ENCODE measurements at places on chromosomes 1 and 21.
A peak's percentile ranks its signal among the peaks of the same experiment; 100 is the strongest.

DNA sequence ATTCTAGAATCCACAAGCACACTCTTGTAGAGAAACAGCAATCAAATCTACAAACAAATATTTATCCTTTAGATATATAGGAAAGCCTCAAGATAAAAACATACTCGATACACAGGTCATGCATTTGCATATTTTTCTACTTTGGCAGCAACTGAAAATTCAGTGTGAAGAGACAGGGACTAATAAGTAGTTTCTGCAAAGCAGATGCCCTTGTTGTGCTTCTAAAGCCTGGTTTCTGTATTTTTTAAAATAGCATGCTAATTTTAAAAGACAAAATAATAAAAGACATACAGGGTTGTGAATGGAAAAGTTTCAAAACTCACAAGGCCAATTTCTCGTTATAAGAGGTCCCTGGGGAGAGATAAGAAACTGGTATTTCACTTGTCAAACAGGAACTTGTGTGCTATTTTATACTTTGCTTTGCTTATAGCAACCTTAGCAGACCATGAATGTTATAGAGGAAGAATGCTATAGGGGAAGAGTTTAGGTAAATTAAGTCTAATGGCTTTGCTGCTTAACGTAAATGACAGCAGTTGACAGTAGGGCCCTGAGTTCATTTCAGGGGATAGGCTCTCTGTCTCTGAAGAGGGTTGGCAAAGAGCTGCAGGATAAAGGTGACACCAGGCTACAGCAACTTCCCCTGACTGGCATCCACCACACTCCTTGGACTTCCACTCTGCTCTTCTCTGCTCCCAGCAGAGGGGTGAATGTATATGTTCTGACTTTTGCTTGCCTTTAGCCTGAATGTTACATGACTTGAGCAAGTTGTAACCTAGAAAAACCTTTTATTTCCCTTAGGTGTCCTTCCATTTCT lies 9.4 kb upstream of the RGS13 start:
- no peak for DNase-seq

- DNase-seq = no peak
Observed at GRCh38 chr1:200962631-200963030, 60.9 kb downstream of the KIF21B start.

GRCh38 chr1:91604632-91605031 lies 104.0 kb downstream of the CDC7 start:
- DNase-seq = no peak

DNA sequence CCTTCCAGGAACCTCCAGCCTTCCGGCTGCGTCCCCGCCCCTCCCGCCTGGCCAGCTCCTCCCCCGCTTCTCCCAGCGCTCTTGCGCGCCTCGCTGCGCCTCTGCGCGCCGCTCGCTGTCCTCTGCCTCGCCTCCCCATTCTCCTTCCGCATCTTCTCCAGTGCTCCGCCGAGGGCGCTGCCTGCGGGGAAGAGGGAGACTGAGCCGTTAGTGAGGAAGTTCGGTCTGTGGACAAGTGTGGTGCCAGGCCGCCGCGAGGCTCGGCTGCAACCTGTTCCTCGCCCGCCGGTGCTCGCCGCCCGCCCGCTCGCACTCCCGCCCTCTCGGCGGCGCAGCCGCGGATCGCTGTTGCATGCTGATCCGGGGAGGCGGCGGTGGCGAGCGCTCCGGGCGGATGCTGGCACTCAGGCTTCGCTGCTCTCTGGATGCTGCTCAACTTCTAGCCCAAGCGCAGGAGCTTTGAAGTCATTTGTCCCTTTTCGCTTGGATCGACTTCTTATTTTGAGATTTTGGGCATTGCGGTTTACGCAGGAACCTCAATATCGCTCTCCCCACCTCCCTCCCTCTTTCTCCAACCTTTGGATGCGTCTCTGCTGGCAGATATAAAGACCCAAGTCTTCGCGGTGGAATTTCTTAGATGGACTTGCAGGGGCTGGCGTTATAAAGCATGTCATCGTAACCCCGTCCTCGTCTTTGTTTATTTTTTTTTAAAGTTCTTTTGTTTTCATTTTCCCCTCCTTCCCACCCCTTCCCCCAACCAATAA lies 614 bp upstream of the CACNA1E start:
- DNase-seq = no peak

- DNase-seq = no peak
Observed at GRCh38 chr1:8184301-8184700, 133.6 kb upstream of the SLC45A1 start.

DNA sequence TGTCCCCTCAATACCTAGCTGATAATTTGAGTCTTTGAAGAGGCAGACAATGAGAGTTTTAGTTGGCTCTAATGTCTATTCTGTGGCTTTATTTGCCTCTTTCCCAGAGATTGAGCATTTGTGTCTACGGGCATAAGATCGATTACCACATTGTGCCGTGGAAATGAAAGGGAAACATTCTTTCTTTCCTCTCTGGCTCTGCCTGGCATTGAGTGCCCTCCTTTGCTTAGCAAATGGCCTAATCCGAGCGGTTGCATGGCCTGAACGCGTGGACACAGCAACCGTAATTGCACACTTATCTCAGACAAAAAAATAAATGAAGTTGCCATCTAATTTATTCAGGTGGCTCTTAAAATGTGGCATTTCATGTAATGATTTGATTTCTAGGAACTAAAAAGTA lies 247.9 kb downstream of the ADGRL2 start:
- no peak for DNase-seq

DNA sequence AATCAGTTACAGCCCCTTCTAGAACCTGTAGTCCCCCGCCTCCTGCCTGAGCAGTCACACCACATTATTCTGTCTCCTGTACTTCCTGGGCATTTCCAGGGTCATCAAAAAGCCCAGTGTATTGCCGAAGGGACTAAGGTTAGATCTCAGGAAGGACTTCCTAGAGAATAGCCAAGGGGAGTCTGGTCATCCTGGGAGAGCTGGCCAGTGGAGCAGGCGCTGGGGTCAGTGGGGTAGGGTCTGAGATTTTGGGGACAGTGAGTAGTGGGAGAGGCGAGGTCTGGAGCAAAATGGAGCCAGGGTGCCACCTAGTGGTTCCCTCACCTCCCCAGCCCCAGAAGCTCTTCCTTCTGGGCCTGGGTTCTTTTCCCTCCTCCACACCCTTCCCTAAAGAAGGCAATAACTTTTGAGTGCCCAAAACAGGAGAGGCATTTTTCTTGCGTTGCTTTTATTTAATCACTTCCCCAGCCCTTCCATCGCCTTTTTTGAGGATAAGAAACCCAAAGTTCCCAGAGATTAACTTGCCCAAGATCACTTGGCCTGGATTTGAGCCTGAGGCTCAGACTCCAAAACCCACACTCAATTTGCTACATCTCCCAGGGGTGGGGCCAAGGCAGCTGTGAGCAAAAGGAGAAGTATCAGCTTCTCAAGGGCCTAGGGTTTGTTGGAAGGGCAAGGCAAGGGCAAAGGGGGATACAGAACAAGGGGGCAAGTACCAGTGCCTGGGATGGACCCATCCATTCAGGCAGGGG lies 7.3 kb upstream of the PMVK start:
- no peak for DNase-seq

- no peak for DNase-seq
Observed at GRCh38 chr1:4126731-4127591, 226.9 kb upstream of the C1orf174 start.

- DNase-seq = no peak
Observed at GRCh38 chr1:54887665-54888071, 673 bp upstream of the DHCR24 start.

DNA sequence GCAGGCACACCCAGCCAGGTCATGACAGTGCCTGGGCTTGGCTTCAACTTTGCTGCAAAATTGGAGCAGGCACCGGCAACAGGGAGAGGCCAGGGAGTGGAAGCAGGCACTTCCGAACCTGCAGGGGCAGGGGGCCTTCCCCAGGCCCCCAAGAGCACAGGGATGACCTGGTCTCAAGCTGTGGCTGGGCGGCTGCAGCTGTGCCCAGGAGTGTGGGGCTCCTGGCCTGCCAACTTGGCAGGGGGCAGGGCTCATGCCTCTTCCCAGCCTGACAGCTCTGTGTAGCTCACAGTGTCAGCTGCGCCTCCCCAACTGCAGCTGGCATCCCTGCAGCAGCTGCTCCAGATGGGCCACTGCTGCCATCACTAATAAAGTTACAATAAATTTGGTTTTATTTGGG lies 51.5 kb upstream of the SCYL3 start:
- DNase-seq = no peak

GRCh38 chr1:65357291-65357960 lies 48.1 kb downstream of the DNAJC6 start:
- no peak for DNase-seq

- no peak for DNase-seq
Observed at GRCh38 chr1:98340511-98340910, 321.0 kb upstream of the SNX7 start.

- no peak for DNase-seq
Observed at GRCh38 chr1:74609810-74610371, 63.7 kb downstream of the ERICH3 start.

- no peak for DNase-seq
Observed at GRCh38 chr1:227778401-227778947, 37.0 kb upstream of the PRSS38 start.

GRCh38 chr1:6269720-6270400 lies 9.0 kb upstream of the GPR153 start:
- DNase-seq = no peak

- DNase-seq = no peak
Observed at GRCh38 chr1:213783893-213784292, 203.9 kb upstream of the PROX1 start.

- peak; percentile 49 for DNase-seq
Observed at GRCh38 chr1:235984041-235984825, 80.7 kb downstream of the NID1 start.

DNA sequence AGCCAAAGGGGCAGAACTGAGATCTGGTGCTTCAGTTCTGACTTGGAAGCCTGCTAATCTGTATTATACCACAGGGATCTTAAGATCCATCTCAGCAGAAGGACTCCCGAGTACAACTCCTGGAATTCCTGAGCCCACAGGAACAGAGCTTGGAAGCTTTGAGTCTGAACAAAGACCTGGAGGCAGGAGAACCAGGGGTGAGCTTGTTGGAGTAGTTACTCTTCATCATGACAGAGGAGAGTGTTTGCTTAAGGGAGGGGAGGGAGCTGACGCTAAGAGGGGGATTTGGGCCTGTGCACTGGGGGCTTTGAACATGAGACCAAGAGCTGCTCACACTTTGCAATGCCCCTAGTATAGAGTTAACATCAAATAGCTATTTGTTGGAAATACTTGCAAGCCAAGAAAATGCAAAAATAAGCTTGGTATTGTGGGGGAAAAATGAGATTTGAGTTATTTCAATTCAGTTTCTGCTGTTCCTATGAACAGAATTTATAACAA lies 41.1 kb upstream of the TRABD2B start:
- DNase-seq = no peak

GRCh38 chr1:101253976-101254674 lies 17.3 kb downstream of the S1PR1 start:
- no peak for DNase-seq

- no peak for DNase-seq
Observed at GRCh38 chr1:217526636-217527035, 104.3 kb downstream of the GPATCH2 start.

- no peak for DNase-seq
Observed at GRCh38 chr1:244863491-244864252, 671 bp downstream of the HNRNPU start.

DNA sequence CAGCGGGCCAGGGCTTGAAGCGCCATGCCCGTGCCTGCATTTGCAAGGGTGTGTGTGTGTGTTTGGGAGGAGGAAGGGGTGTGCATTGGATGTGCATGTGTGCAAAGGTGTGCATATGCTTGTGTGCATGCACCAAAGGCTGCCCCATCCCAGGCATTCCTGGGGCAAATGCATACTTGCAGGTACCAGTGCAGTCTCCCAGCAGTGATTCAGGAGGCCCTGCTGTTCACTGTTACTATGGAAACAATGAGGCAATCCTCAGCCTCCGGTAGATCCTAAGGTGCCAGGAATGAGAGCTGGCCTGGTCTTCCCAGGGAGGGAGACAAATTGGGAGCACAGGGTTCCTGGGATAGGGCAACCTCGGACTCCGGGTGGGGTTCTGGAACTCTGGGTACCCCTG lies 7.5 kb upstream of the FNDC5 start:
- no peak for DNase-seq

DNA sequence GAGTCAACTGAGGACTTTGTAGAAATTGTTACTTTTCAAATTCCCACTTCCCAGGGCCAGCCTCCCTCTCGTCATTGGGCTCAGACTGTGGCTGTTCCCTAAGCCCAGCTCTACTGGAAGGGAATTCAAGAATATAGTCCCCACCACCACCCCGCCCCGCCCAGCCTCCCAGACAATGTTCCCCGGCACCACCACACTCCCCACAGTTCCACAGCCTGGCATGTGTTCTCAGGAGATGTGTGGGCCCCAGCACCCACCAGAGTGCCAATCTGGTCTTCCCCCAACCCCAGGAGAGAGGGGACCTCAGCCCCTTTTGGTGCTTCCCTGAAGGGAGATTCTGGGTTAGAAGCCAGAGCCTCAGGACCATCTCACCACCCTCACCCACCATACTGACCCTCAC lies 120.1 kb downstream of the SYT2 start:
- no peak for DNase-seq

DNA sequence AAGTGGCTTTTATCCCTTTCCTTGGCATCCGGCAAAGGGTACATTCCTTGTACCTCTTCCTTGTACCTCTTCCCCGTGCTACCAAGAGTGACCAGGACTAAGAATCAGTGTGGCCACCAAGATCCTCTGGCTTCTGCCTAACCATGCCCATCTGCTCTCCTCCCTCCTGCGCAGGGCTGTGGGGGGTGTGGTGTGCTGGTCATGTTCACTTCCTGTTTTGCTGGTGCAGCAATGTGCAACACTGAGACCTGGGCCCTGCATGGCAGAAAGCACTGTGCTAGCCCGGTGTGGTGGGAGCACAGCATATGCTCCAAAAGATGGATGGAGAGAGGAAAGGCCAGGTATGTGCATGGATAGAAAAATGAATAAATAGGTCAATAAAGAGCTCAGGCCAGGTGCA lies 33.3 kb upstream of the TENT5C start:
- no peak for DNase-seq

DNA sequence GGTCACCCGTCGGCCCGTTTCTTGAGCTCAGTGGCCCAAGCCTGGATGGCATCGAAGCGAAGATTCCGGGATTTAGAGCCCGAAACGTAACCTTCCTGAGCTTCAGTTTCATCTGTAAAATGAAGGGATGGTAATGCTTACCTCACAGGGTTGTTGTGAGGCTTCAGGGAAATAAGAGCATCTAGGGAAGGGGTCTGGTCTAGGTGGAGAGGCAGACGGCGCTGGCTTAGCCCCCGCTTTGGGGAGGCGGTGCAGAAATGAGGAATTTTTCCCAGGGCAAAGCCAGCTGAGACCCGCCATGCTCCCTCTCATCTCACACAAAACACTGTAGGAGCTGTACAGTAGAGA lies 717 bp upstream of the MYCL start:
- no peak for DNase-seq

DNA sequence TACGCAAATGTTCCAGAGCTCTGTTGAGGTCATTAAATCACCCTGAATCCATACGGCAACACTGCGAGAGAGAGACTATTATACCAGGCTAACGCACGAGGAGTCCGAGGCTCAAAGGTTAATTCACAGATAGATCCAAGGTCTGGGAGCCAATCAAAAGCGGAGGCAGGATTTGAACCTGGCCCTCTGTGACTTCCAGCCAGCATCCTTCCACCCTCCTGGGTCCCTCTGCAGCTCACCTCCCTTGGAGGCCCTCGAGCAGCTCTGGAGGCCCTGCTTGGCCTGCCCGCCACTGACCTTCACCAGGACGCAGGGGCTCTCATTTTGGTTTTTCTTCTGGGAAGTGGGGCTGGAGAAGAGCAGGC lies 42.1 kb downstream of the KIAA1614 start:
- no peak for DNase-seq

GRCh38 chr1:17922833-17923232 lies 167.7 kb downstream of the ACTL8 start:
- peak; percentile 18 for DNase-seq

All from right renal pelvis (tissue), 4 donors.